ENCODE measurements at places on chromosomes 12 and 14. TPM values are rescaled to one million over a fixed set of nuclear protein-coding genes. Genes with fewer than 3 reads are reported as not detected.

GRCh38 chr14:94213021-94213420, 38.9 kb downstream of the PPP4R4 start:
- DNase-seq = no peak

DNA sequence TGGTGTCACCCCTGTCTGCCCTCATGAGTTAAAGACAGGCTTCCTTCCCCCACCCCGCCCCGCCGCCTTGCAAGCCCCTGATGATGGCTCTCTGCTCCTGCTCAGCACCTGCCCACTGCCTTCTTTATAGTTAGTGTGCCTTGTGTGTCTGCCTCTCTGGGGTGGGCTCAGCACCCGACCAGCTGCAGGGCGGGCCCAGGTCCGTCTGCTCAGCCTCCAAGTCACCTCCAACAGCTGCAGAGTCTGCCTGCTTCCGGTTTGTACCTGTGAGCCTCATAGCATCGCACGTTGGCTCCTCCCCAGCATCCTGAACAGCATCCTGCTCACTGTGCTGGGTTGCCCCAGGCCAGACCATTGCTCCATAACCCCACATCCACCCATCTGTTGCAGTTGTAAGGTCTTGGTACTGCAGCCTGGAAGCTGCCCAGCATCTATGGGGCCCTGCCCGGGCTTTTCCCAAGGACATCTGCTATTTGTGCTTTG, 3.5 kb downstream of the TGFB3 start:
- no peak for DNase-seq

- no peak for DNase-seq
Observed at GRCh38 chr14:81478446-81478845, 55.2 kb downstream of the SEL1L start.

GRCh38 chr12:6376079-6376869, 911 bp upstream of the SCNN1A start:
- DNase-seq = no peak

DNA sequence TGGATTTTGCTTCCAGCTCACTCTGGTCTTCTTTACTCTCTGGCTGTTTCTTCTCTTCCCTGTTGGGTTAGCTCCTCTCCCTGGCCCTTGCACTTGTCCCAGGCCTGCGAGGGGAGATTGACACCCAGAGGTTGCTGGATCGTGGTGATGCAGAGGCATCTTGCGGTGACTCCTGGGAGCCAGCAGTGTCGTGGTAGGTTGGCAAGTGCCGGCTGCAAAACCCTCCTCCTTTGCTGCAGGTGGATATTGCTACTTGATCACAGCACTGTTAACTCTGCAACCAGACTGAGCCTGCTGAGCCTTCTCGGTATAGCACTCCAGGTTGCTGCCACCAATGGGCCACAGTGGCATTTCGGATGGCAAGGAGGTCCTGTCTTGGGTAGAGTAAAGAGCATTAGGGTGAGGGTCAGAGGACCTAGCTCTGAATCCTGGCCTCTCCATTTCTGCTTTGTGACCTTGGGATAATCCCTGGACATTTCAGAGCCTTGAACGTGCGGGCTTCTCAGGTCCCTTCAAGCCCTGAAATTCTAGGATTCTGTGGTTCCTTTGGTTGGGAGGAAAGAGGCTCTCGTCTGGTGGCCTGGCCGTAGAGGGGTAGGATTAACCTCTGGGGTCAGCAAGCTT, 87.4 kb downstream of the TSPAN9 start:
- DNase-seq = no peak

DNA sequence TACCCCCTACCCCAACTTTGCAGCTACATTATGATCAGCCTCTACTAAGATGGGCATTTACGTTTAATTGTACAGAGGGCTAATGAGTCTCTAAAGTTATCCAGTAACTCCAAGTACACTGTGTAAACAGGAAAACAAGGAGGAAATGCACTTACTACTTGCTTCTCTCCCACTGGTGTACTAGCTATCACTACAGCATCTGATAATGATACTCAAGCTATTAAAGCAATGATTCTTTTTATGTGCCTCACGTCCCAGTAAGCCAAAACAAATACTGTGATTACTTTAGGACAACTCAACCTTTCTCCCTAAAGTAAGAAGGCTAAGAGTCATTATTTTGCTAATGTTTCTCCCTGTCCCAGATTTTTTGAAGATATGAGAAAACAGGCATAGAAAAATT, 128.6 kb upstream of the CCDC175 start:
- no peak for DNase-seq

DNA sequence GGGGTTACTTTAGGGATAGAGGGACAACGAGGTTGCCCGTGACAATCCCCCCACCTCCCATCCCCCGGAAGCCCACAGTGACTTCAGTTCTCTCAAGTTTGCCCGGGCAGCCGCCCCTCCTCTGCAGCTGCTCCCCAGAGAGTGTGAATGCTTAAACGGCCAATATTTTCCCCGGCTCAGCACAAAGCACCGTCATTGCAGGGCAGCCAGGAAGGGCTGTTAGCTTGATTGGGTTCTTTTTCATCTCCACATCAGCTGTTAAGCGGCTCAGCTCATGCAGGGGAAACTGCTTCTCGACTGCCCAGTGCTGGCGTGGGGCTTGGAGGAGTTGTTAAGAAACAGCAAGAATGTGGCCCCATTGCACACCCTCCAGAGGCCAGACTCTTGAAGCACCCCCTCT, 120.5 kb upstream of the NCOR2 start:
- no peak for DNase-seq

DNA sequence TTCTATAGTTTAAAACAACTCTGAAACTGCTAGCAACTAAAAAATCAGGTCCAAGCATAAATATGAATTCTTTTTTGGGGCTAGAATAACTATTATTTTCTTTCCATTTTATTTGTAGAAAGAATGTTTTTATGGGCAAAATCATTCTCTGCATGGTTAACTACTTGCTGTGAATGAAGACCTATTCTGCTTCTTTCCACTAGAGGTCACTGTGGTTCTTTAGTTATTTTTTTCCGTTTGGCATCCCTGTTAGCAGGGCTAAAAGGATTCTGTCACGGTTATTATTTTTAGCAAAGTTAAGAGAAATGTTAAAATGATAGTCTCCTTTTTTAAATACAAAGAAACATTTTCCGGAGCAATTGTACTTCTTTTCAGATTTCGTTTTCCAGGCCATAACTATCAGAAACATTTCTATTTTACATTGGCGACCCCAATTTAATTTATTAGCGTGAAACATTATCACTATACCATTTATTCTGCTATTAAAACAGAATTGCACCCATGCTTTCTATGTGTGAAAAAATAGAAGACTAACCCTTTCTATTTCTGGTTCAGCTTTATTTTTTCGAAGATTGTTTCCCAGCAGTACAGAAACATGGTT, 404.8 kb downstream of the ATP23 start:
- no peak for DNase-seq

- DNase-seq = no peak
Observed at GRCh38 chr12:27504507-27504906, 19.5 kb upstream of the PPFIBP1 start.

GRCh38 chr12:92065018-92065499, 80.6 kb downstream of the BTG1 start:
- no peak for DNase-seq

DNA sequence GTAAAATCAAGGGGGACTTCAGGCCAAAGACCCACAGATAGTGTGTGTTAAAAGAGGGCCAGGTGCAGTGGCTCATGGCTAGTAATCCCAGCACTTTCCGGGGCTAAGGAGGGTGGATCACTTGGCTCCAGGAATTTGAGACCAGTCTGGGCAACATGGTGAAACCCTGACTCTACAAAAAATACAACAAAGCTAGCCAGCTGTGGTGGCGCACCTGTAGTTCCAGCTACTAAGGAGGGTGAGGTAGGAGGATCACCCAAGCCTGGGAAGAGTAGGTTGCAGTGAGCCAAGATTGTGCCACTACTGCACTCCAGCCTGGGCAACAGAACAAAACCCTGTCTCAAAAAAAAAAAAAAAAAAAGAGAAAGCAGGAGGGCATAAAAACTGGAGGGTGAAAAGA, 8.5 kb downstream of the VCPKMT start:
- DNase-seq = no peak

DNA sequence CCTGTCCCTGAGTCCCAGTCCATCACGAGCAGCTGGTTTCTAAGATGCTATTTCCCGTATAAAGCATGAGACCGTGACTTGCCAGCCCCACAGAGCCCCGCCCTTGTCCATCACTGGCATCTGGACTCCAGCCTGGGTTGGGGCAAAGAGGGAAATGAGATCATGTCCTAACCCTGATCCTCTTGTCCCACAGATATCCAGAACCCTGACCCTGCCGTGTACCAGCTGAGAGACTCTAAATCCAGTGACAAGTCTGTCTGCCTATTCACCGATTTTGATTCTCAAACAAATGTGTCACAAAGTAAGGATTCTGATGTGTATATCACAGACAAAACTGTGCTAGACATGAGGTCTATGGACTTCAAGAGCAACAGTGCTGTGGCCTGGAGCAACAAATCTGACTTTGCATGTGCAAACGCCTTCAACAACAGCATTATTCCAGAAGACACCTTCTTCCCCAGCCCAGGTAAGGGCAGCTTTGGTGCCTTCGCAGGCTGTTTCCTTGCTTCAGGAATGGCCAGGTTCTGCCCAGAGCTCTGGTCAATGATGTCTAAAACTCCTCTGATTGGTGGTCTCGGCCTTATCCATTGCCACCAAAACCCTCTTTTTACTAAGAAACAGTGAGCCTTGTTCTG, 41.6 kb downstream of the DAD1 start:
- DNase-seq = no peak

DNA sequence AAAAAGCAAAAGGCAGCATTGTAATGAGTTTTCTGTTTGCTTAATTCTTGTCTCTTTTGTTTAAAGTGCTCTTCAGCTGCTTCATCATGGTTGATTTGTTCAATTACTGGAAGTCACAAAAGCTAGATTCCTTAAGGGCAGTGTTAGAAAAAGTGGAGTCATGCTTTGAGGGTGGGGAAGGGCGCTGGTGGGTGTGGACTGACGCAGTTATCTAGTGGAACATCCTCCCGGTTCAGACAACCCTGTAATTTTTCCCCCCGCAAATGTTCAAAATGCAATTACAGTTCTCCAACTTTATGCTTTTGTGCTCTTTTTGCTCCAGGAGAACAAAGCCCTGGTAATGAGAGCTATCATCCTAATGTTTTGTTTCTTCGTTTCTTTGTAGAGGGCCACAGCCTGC, 2.1 kb downstream of the AKAP6 start:
- DNase-seq = no peak

- DNase-seq = no peak
Observed at GRCh38 chr12:50062728-50063460, 5.5 kb downstream of the ASIC1 start.

- no peak for DNase-seq
Observed at GRCh38 chr12:89949457-89950195, 241.0 kb upstream of the ATP2B1 start.

DNA sequence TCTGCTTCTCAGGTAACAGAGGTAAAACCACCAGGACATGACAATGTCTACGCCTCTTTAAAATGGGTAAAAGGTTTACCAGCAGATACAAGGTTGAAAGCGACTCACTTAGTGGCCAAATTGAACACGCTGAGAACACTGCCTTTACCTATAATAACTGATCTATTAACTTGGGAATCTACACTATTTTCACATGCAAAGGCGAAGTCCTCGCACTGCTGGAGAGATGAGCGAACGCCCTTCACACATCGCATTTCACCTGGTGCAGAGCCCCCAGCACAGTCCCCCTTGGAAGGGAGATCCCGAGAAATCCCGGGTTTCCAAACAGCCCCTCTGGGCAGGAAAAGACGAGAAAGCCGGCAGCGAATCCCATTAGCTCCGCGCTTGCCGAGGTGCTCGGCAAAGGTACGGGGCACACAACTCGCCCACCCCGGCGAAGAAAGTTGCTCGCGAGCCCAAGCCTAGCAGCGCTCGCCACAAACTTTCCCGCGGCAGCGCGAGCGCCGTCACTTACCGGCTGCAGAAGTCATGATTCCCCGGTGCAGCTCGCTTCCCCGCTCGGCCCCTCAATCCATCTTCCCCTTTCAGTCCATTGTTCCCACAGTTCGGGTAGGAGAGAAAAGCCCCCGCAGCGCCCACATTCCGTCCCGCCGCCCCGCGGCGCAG, 423 bp downstream of the FGD6 start:
- DNase-seq = no peak

GRCh38 chr14:89088530-89088929, 264.1 kb downstream of the TTC8 start:
- DNase-seq = no peak

- DNase-seq = no peak
Observed at GRCh38 chr12:104136577-104136976, 1.4 kb downstream of the NFYB start.

- no peak for DNase-seq
Observed at GRCh38 chr14:34425095-34425851, 36.8 kb downstream of the SPTSSA start.

DNA sequence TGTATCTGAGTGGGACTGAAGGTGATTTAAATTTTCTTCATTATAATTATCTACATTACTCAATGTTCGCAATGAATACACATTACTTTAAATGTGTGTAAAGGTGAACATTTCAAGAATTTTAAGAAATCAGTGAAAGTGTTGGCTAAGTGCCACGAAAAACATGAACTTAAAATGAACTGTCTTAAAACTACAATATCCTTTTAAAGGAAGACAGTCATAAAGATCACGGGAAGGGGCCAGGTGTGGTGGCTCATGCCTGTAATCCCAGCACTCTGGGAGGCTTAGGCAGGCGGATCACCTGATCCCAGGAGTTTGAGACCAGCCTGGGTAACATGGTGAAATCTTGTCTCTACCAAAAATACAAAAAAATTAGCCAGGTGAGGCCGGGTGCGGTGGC, 11.2 kb downstream of the MOK start:
- no peak for DNase-seq

DNA sequence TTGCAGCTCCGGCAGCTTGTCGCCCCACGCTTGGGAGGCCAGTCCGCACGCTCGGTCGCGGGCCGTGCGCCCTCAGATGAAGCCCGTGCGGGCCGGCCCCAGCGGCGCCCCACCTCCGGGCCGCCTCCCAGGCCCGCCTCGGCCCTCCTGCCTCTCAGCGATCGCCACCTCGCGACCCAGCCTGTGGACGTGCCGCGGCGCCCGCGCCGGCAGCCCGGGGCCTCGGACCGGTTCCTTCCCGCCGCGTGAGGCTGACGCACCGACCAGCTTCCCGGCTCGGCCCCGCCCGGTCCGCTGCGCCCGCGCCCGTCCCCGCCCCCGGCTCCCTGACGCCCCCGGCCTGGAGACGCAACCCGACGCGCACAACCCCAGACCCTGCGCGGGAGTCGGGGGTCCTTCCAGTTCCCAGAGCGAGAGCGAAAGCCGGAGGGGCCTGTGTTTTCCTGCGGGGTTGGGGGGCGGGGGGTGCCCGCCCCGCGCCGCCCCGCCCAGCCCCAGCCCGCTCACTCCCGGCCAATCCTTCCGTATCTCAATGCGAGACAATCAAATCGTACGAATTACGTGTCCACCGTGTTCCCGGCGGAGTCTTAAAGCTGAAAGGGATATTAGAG, at the start of gene ERO1A:
ERO1A (minus strand) TSS at position 78 of the 611 bp plus-strand sequence; CDS start at position 1, 77 bp downstream.
- DNase-seq = peak; percentile 44

- DNase-seq = no peak
Observed at GRCh38 chr14:50347521-50347920, 35.4 kb downstream of the DMAC2L start.

Gene CELA1
- not detected for total RNA-seq

Gene CRACR2A
- total RNA-seq = 2.2 TPM

Gene PTPRB
- total RNA-seq = 14.8 TPM

Gene DBX2
- 0.12 TPM for total RNA-seq

Gene KCNMB4
- 1.3 TPM for total RNA-seq

Data from omental fat pad (tissue), 4 donors.